ENCODE measurements at places on chromosomes 5 and 9.

DNA sequence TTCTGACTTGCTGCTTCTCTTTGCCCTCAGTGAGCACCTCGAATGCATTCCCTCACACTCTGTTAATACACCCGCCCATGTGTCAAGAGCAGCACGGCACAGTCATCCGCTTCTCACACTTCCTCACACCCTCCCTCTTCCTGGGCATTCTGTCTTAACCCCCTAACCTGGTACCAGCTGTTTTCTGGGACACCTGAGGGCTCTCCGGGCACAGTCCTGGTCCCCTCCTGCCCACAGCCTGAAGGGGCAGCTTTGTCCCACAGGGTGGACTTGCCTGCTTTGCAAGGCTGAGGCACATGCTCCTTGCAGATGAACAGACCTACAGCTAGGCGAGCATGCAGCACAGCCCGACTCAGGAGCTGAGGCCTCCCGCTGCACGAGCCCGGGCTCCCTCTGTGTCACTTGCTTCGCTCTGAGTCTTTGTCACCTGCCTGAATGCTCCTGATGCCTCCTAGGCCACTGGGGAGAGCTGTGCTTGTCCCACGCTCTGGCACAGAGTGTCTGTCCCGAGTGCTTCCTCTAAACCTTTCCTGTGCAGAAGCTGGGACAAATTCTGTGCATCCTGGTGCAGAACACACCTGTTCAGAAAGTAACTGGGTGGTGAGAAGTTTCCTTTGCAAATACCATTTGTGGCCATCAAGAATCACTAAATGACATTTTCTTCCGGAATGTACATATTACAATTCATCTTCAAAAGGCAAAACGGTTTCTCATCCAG lies 47.8 kb downstream of the AHRR start:
- no peak for DNase-seq

- peak; percentile 20 for DNase-seq
Measured at GRCh38 chr5:54743997-54744788, 226.6 kb downstream of the SNX18 start.

GRCh38 chr9:1747417-1747967 lies 267.7 kb upstream of the SMARCA2 start:
- no peak for DNase-seq

- no peak for DNase-seq
Measured at GRCh38 chr5:167355346-167355745, 936.1 kb upstream of the WWC1 start.

DNA sequence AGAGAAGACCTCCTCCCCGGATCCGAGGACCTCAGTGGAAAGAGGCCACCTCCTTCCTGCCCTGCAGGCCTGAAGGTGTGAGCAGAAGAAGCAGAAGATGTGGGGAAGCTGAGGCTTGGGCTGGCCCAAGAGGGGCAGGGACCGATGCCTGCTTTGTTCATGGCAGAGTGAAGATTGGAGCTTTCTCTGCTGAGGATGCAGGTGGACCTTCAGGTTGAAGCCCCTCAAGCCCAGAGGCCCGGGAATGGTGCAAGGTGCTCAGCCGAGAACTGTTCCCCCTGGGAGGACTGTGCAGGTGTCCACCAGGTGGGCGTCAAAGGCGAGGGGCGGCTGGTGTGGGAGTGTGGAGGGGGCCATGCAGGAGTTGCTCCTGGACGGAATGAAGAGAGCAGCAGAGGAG lies 277.9 kb upstream of the IRX2 start:
- DNase-seq = no peak

DNA sequence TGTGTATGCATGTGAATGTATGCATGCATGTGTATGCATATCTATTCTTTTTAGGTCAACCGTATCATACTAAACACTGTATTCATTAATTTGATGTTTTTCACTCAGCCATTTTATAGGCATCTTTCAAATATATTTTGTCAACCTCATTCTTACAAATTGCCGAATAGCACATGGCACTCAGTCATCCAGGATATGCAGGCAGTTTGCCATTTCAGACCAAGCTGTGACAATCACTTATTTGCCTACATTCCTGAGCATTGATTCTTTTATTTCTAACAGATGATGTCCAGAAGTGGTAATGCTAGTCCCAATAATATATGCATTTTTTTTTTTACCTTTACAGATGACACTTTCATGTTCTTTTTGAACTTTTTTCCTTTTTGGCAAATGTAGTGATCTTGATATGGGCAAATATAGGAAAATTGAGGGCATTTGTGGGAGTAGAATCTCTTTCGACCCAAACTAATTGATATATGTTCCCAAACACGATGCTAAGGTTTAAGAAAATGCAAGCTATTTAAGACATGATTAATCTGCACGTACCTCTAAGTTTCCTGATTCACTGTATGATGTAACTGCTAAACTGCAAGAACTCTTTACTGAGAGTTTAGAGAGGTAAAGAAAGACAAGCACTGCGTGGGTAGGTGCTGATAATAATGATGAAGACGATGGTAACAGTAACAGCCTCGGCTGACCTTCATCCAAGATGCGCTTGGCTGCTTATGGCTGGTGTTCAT lies 153.9 kb upstream of the DAP start:
- no peak for DNase-seq

GRCh38 chr9:128136816-128137793 lies 9.6 kb upstream of the PTGES2 start:
- DNase-seq = no peak

DNA sequence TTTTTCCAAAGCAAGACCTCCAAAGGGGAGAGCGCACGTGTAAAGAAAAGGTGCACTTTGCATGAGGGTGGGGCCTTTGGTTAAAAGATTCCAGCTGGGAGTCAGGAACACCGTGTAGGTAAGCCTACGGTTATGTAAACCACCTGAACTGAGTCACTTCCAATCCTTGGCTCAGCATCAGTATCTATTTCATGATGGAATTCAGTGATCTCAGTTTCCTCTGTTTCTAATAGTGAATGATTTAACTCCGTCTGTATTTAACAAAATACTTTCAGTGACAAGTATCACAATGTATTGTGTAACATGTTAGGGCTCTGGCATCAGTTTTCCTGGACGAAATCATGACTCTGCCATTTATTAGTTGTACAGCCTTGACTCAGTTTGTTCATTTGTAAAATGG lies 1.3 kb upstream of the SVEP1 start:
- no peak for DNase-seq

GRCh38 chr9:118896324-118897000 lies 472.8 kb downstream of the BRINP1 start:
- no peak for DNase-seq

DNA sequence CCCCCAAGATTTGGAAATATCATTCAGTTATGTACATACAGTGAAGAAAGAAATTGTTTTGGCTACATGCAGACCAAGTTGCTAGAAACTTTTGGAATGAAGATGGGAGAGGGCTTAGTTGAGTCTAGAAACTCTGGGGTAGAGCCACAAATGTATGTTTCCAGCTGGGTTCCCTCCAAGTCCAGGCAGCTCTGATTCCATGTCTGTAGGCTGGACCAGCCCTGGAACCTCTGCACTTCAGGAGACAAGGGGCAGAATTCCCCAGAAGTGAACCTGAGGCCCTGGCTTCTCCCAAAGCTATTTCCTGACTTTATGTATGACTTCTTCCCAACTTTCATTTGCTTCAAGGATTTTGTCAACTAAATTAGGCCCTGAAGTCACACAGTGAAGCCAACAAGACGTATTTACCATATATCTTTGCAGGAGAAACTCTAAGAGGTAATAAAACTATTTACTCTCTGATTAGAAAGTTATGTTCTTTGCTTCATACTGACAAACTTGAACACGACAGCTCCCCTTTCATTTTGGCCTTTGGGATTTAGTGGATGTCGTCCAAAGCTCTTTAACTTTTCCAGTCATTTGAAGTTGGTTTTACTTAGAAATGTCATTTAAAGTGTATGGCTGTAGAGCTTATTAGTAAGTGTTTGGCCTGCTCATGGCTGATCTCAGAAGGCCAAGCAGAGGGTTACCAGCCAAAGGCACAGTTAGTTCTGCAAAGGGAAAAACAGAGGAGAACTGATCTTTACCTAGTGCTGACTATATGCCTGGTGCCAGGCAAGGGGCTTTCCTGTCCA lies 152.0 kb upstream of the SLC28A3 start:
- no peak for DNase-seq

DNA sequence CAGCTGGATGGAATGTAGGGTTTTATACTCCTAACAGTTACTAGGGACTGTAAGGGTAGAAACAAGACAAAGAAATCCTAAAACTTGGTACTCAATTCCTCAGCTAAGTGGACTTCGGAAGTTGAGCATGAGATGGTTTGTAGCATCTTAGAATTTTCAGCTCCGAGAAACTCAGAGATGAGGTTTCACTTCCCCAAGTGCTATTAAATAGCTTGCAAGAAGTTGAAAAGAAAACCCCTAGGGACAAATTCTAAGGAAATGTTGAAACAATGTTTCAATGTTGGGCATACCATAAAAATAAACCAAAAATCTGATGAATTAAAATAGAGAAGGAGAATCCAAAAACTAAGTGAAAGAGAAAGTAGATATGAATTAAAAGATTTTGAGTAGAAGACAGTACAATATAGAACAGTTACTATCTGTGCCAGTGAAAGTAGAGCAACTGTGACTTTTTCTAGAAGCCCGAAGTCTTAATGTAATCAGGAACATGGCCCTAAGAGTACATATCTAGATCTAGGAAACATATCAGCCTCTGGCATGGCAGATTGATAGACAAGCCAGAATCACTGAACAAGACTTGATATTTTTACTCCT lies 308.6 kb upstream of the RGMB start:
- no peak for DNase-seq

GRCh38 chr9:129857207-129857606 lies 21.9 kb downstream of the USP20 start:
- no peak for DNase-seq

DNA sequence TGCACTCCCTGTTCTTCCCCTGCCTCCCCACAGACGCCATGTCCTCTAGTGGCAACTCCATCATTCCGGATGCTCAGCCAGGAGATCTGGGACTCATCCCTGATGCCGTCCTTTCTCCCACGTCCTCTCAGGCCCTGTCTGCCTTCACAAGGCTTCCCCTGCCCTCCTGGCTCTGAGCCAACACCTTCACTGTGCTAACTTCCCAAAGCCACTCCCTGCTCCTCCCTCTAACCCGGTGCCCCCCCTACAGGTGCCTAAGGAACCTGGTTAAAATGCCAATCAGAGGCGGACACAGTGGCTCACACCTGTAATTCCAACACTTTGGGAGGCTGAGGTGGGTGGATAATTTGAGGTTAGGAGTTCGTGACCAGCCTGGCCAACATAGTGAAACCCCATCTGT lies 67.6 kb downstream of the LMX1B start:
- no peak for DNase-seq

DNA sequence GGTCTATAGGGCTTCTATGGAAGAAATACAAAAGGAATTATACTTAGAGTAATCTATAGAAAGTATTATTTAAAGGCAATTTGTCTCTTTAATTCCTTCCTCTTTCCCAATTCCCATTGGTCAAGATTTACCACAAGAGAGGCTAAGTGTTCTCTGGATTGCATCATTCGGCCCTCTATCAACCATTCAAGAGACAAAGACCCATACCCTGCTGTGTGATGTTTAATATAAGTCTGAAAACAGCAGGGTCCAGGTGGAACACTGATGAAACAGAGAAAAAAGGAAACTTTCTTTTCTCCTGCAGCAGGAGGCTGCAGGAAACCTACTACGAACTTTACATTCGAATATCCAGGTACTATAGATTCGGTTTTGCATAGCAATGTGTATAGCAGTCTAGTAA lies 323.4 kb downstream of the CHSY3 start:
- no peak for DNase-seq

- no peak for DNase-seq
Measured at GRCh38 chr9:121369595-121370265, at the start of gene STOM. Gene STOM (minus strand): TSS chr9:121370250. CDS start chr9:121370187, 63 bp downstream.

DNA sequence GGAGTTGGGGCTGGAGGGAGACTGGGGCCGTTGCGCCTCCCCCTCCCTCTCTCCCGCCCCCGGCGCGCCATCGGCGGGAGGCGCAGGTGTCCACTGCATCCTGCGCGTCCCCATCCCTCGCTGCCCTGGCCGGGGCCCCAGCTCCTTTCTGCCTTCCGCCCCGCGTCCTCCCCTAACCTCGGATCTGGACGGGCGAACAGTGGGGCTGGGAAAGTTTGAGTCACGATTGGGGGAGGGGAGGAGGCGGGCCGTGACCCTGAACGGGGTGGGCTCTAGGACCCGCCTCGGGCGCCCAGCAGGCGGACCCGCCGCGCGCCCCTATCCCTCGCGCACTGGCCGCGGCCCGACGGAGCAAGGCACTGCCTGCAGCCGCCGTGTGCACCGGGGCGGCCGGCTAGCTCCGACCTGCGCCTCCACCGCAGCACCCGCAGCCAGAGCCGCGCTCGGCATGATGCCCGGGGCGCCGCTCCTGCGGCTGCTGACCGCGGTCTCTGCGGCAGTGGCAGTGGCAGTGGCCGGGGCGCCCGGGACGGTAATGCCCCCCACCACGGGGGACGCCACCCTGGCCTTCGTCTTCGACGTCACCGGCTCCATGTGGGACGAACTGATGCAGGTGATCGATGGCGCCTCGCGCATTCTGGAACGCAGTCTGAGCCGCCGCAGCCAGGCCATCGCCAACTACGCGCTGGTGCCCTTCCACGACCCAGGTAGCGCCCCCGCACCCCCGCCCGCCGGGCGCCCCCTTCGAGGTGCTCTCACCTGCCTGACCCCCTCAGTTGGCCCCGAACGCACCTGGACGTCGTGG lies at the start of gene HMCN2:
HMCN2 (plus strand) TSS at position 330 of the 805 bp plus-strand sequence; CDS start at position 449, 119 bp downstream.
- no peak for DNase-seq

DNA sequence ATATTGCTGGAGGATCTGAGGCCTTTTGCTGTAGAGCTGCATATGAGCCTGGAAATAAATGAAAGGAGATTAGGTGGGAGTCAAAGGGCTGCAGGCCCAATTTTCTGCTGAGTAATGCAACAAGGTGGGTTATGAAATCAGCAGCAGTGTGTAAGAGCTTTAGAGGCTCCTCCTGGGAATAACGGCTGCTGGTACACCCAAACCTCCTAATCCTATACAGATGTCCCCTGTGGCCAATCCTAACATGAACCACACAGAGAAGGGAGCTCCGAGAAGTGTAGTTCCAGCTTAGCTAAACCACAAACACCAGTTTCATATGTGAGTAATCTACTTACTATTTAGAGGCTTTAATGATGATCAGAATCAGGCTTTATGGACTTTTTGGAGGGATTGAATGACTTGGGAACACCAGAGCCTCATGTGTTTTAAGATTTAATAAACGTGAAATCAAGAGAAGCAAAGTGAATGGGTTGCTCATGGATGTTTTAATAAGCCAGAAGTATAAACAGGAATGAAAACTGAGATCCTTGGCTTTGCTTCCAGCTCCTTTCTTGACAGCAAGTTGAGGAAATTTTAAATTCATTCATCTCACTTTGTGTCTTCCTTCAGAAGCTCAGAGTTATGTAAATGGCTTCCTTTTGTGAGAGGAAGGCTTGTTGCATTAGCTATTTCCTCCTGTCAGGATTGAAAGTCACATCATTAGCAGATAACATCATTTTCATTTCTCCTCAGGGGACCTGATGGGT lies 437.5 kb downstream of the TMEM232 start:
- DNase-seq = no peak

DNA sequence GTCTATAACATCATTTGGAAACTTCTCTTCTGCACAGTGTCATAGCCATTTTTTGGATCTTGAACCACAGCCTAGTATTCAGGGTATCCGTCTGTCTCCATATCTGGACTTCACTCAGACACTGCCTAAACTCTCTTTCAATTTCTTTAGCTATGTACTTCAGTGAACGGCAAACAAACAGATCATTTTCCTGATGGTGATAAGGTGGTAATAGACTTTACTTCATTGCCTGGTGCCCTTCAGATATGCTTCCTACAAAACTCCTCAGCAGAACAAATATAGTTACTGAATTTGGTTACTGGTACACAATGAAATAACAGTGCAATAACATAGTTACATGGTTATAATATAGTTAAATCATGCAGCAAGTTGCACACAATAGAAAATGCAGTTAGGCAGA lies 348.2 kb downstream of the ZSWIM6 start:
- DNase-seq = no peak

- DNase-seq = no peak
Measured at GRCh38 chr5:166724284-166724683, 1567.2 kb upstream of the WWC1 start.
